Omental fat pad (tissue), 4 donors: ENCODE measurements at places on chromosomes 2 and 18. TPM values are rescaled to one million over a fixed set of nuclear protein-coding genes. Genes with fewer than 3 reads are reported as not detected.

DNA sequence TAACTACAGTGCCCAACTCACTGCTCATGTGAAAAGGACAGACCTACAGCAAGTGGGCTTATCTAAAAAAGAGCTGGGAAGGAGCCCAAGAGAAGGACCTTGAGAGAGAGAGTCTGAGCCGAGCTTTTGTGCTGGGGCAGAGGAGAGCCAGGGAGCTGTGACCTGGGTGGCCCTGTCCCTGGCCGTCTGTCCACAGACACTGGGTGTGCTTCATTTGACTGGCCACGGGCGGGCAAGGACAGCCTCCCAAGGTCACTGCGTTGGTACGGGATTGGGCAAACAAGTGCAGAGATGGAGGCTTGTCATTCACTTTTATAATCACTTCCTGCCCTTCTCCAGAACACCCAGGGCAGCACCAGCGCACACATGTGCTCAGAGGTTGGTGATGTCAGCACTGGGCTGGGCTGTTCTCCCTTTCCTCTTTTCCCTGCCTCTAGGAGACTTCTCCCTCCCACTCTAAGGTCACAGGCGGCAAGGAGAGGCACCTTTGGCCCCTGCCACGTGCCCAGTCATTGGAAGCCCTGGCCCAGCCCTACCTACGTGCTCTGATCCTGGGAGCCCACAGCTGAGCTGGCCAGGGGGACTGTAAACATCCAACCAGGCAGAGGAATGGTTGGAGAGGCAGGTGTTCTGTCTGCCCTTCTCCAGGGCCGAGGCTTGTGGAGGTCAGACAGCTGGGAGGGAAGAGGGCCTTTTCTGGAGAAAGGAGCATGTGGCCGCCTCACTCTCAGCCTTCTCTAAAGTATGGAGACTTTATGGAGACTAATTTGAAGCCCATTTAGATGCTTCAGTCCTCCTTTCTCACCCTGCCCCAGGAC is 6.4 kb upstream of the PSD4 start:
- no peak for DNase-seq

DNA sequence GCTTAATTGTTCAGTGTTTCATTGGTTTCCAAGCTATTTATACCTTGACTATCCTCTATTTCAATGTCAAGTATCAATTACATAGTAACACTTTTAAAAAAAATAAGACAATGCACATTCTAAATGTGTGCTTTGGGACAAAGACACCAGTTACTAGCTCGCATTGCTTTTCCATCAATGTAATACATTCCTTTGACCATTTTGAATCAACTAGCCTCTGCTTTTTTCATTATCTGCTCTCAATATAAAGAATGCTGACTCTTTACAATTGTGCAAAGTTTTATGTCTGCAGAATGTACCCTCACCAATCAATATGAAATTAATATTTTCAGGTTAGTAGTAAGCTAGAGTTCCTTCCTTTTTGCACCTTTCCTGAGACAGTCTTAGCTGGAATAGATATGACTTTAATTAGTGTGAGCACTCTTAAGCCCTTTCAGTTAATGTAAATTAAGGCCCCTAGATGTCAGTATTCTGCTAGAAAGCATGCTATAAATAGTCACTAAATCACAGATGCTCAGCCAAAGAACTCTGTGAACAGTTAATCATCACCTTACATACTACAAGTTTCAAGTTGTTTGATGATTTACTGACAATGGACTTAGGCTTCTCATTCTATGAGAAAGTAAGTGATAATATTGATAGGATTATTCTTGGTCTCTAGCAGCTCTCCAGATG is 413.6 kb downstream of the PTH2R start:
- DNase-seq = no peak

- DNase-seq = no peak
These were observed 11.3 kb downstream of the QPCT start for GRCh38 chr2:37355735-37356134.

GRCh38 chr18:7878265-7879211 is 311.4 kb downstream of the PTPRM start:
- DNase-seq = no peak

DNA sequence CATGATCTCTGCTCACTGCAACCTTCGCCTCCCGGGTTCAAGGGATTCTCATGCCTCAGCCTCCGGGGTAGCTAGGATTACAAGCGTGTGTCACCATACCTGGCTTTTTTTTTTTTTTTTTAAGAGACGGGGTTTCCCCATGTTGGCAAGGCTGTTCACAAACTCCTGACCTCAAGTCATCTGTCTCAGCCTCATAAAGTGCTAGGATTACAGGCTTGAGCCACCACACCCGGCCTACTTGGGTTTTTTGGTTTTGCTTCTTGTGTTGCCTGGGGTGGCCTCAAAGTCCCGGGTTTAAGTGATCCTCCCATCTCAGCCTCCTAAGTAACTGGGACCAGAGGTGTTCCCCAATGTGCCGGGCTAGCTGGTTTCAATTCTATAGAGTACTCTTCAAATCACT is 64.6 kb downstream of the NAPG start:
- DNase-seq = no peak

DNA sequence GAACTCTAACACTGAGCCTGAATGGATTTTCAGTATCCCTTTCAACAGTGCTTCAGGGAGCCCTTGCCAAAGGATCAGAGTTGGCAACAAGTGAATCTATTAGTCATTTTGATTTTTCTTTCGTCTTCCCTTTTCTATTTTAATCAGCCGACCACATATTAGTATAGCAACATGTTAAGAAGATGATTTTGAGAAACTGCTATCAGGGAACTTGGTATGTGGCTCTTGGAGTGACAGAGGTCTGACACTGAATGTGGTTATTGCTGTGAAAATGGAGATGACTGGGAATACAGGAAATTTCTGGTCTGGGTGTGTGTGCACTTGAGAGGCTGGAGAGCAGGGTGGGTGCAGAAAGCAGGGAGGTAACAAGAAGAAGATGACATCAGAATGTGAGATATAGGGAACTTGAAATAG is 28.7 kb upstream of the IL1RL1 start:
- DNase-seq = no peak

GRCh38 chr18:48374423-48375149 is 34.6 kb downstream of the ZBTB7C start:
- no peak for DNase-seq

DNA sequence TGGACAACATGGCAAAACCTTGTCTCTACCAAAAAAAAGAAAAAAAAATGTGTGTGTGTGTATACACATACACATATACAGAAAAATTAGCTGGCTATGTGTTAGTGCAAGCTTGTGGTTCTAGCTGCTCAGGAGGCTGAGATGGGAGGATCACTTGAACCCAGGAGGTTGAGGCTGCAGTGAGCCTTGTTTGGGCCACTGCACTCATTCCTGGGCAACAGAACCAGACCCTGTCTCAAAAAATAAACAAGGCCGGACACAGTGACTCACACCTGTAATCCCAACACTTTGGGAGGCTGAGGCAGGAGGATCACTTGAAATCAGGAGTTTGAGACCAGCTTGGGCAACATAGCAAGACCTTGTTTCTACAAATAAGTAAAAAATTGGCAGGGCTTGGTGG is 2.1 kb downstream of the COQ10B start:
- no peak for DNase-seq

GRCh38 chr2:47094511-47095142 is 60.5 kb downstream of the STPG4 start:
- DNase-seq = no peak

DNA sequence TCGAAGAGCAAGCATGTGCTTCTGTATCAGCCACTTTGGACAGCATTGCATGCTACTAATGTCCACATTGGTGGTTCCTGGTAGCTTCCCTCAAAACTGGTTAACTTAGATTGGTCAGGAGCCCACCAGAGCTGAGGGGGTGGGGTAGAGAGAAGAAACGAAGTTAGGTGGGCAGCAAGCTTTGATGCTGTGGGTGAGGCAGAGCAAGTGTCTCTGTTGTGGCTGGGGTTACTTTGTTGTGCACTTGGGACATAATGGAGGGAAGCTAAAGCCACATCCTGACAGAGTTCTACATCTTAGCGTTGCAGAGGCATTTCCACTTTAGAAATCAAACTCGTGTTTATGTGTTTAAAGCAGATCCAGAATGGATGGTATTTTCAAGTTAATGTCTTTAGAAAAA is 82.7 kb downstream of the FAM168B start:
- no peak for DNase-seq

GRCh38 chr2:148300544-148300943 is 279.7 kb downstream of the MBD5 start:
- no peak for DNase-seq

- no peak for DNase-seq
These were observed 381.3 kb downstream of the SOX11 start for GRCh38 chr2:6073191-6074088.

DNA sequence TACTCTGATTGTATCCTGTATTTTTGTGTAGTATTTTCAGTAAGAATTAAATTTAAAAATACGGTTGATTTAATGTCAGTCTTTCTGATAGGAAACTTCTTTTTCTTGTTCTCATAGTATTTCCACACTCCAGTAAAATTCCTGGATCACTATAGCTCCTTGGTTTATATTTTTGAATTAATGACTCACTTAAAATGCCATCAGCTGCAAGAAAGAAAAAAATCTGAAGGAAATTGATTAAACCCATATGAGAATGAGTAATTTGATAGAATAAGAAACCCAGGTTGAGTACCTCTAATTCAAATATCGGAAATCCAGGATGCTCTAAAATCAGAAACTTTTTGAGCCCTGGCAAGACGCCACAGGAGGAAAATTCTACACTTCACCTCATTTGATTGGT is 186.8 kb upstream of the RND3 start:
- no peak for DNase-seq

DNA sequence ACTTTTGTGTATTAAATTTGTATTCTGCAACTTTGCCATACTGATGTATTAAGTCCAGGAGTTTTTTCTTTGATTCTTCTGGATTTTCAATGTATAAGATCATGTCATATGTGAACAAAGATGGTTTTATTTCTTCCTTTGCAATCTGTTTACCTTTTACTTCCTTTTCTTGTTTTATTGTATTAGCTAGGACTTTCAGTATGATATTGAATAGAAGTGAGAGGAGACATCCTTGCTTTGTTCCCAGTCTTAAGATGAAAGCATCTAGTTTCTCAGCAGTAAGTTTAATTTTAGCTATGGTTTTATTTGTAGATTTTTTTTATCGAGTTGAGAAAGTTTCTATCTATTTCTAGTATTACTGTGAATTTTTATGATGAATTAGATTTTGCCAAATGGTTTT is 25.5 kb downstream of the VRK2 start:
- DNase-seq = no peak

DNA sequence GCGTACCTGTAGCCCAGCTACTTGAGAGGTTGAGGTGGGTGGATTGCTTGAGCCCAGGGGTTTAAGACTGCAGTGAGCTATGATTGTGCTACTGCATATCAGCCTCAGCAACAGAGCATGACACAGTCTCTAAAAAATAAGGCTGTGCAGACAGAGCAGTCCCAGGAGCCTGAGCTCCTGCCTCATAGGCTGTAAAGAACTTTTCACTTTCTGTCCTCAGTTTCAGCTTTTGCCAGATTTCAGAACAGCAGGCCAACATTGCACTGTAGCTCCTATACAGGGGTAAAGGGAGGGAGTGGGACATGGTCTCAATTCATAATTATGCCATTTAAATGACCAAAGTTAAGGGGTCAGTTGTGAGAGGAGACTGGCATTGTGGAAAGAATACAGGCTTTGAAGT is 150.6 kb downstream of the GALNT1 start:
- no peak for DNase-seq

DNA sequence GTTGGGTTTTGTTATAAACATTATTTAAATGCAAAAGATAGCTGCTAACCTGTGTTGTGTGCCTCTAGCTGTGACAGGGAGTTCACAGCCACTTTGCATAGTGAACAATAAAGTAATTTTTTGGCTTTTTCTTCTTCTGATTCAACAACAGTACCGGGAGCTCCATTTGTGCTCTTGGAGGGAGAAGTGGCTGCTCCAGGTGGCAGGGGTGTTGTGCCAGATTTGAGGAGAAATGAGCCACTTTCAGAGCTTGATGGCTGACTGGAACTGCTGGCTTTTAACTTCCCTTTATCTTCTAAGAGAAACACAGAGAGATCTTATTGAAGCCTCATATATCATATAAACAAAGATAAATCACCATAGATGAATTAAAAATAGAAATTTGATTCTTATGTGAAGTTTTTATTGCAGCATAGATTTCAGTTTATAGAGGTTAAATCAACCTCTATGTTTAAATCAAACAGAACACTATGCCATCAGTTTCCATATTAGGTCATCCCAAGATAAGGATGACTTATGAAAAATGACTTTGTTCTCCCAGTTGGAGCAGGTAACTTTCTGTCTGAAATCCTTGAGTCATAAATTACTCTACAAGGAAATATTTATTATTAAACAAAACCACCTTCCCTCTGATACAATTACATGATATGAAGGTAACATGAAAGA is 182.0 kb upstream of the SESTD1 start:
- DNase-seq = no peak

DNA sequence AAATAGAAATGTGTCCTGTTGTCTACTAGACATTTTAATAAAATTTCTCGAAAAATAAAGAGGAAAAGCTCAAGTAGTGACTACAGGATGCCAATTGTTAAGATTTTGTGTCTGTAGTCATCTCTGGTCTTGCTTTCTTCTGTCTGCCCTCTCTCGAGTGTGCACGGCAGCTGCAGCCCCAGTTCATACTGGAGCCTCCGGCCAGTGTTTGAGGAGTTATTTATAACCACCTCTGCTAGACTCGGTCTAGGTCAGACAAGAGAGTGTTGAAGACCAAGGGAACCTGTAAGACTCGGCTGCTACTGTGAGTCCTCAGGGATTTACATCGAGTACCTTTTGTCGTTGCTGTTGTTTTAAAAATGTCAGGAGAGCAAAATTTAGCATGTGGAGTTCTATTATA is 810.1 kb upstream of the POU3F3 start:
- no peak for DNase-seq

GRCh38 chr2:224357098-224357901 is 44.6 kb downstream of the FAM124B start:
- no peak for DNase-seq

LRATD1 gene
- 0.48 TPM for total RNA-seq

CCDC85A gene
- 10.3 TPM for total RNA-seq

LIMS3 gene
- total RNA-seq = 2.4 TPM

ITGB6 gene
- not detected for total RNA-seq

TMEM247 gene
- not detected for total RNA-seq

MYCN gene
- not detected for total RNA-seq

PNKD gene
- 38.0 TPM for total RNA-seq

CAPN14 gene
- total RNA-seq = not detected
